ENCODE measurements at places on chromosomes 12 and 14.
A peak's percentile ranks its signal among the peaks of the same experiment; 100 is the strongest.

- DNase-seq = no peak
Observed at GRCh38 chr14:62885451-62885850, 159.8 kb downstream of the KCNH5 start.

DNA sequence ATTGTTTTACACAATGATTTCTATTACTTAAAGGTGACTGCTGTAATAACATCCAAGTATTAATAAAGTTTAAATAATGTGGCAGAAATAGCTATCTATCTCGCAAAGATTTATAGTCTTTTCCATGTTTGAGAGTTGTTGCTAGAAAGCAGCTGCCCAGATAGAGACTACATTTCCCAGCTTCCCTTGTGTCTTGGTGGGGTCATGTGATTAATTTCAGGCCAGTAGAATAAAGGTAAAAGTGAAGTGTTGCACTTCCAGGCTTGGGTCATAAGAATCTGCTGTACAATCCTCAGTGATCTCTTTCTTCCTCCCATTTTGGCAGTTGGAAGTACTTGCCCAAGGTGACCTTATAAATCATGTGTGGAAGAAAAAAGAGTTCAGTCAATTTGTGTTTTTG is 449.7 kb upstream of the USP15 start:
- no peak for DNase-seq

GRCh38 chr14:97626088-97626487 is 828.9 kb downstream of the VRK1 start:
- DNase-seq = no peak

DNA sequence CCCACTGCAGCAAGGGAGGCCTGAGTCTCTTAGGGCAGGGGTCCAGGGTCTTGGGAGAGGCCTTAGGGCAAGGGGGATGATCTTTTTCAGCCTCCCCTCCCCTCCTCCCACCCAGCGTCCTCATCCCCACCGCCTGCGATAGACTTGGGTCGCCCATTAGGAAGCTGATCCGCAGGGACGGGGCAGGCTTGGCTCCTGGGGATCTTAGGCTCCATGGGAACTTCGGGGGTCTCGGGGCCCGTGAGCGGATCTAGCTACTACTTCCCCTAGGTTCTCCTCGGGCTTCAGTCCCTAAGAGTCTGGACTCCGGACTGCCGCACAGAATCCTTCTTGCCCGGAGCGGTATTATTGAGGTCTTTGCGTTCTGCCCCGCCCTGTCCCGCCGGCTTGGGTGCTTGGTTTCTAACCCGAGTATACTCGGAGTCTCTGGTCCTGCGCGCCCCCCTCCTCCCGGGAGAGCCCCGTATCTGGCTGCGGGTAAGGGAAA is 2.2 kb upstream of the PTHLH start:
- no peak for DNase-seq

DNA sequence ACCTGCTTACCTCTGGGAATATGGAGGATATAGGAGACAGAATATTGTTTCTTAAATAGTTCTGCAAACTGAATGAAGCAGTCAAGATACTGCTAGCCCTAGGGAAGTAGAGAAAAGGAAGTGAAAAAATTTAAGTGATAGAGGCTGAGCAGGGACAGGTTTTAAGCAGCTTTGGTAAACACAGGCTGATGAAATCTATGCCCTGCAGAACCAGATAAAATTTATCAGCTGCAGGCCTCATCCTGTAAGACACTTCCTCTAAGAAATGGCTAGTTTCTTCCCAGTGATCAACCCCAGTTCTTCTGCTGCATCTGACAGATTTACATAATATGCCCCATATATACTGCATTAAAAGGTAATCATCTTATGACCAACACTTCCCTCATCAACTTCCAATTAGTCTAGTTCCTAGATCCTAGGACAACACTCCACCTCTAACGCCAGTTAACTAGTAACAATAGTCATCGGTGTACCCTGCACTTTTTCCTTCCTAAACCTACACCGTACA is 1.3 kb upstream of the ESYT1 start:
- DNase-seq = no peak

DNA sequence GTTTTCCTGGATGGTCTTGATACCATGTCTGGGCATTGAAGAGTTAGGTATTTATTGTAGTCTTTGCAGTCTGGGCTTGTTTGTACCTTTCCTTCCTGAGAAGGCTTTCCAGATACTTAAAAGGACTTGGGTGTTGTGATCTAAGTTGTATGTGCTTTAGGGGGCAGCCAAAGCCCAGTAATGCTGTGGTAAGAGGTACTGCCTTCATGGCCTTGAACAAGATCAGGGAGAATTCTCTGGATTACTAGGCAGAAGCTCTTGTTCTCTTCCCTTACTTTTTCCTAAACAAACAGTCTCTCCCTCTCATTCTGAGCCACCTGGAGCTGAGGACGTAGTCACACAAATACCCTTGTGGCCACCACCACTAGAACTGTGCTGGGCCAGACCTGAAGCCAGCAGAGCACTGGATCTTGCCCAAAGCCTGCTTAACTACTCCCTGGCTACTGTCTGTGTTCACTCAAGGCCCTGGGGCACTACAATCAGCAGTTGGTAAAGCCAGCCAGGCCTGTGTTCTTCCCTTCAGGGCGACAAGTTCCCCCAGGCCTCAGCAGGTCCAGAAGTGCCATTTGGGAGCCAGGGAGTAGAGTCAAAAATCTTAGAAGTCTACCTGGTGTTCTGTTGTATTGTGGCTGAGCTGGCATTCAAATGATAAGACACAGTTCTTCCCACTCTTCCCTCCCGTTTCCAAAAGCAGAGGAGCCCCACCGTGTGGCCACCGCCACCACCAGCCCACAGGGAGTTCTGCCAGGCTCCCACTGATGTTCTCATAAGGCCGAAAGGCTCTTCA is 11.4 kb downstream of the PRORP start:
- no peak for DNase-seq

DNA sequence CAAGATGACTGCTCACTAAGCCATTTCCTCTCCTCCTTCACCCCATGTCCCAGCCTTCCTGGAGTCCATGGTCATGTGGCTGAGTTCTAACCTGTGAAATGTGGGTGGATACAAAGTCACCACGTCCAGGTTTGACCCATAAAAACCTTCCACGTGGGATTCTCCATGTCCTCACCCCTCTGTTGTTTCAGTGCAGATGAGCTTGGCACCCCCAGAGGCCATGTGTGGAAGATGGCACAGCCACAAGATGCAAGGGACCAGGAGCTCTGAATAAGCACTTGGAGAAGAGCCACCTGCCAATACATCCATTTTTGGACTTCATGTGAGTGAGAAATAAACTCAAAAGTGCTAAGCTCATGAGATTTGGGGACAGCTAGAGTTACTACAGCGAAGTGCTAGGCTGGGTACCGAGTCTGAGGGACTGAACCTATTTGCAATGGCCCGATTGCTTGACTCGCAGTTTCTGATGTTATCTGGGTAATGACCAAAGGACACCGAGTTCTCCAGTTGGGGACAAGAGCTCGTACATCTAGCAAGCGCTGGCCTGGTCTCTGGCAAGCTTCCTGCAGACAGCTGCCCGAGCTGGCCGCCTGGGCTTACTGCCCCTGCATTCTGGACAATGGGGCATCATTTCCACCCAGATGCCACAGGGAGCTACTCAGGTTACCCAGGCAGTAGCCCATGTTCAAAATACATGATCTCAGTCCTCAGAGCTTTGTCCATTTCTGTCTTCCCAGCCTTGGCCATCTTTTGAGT is 7.7 kb upstream of the SLC24A4 start:
- DNase-seq = no peak

- peak; percentile 10 for DNase-seq
Observed at GRCh38 chr14:39229222-39229543, 4.5 kb upstream of the MIA2 start.

Data from stimulated activated CD4-positive, alpha-beta T cell treated with anti-CD3 and anti-CD28 coated beads, Interleukin-15, amount 100 ng/mL, for 1 hour (primary cell).